ENCODE measurements at places on chromosomes 11 and 22.

DNA sequence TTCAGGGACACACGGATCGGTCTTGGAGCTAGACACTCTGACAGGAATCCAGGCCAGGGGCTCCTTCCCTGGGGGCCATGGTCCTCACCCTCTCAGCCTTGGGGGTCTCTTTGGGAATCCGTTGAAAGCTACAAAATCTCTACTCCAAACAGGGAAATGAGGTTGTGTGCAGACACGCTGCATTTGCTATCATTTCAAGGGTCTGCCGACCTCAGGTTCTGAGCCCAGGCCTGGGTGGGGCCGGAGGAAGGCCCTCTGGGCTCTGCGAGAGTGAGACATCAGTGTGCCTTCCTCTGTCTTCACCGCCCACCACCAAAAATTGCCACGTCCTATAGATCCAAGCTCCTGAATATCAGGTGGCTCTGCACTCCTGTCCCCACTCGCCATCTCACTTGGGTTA is 74.4 kb upstream of the FGF3 start:
- DNase-seq: no peak

GRCh38 chr11:67352546-67353316 is 615 bp downstream of the POLD4 start:
- DNase-seq: no peak

DNA sequence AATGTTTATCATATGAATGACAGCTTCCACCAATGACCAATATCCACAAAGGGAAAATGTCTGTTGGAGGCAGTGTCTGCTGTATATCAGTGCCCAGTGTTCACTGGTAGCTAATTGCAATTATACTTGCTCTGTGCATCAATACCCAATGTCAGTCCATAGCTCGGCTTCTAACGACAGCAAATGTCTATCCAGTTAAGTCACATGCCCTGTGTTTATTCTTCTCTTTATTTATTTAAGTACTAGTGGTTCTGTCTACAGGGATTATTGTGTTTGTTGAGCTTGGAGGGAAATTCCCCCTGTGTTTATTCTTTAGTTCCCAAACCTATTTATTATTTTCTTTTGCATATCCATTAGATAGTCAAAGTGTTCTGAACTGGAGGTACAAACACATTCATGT is 18.6 kb downstream of the TSKU start:
- DNase-seq: no peak

- peak; percentile 90 for DNase-seq
Observed at GRCh38 chr11:69301455-69302401, 7.8 kb downstream of the MYEOV start.

All from fibroblast of mammary gland (primary cell).